Fibroblast of upper back skin (primary cell): ENCODE measurements at places on chromosomes 13 and 19.

GRCh38 chr19:46728208-46728607, 11.3 kb upstream of the PRKD2 start:
- DNase-seq: no peak

DNA sequence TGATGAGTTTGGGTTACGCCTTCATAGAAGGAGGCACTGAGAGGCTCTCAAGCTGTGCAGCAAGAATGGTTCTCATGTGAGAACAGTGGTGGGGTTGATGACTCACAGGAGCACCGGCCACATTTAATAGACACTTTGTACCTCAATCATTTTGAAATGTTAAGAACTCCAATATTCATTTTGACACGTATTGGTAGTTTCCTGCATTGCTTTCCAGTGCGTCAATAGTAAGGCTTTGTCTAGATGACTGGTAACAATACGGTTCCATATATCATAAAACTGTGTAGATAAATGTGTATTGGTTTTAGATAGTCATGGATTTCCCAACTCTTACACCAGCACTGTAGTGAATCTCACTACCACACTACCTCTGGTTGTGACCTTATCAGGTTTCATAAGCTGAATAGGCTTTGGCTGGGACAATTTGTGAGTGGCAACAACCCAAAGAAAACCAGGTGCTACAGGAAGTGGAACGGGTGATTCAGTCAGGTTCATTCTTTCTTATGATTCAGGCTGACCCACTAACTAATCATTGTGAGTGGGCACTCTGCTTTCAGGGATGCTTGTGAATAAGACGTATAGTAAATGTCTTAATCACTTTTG, 362.6 kb downstream of the KLF5 start:
- peak; percentile 35 for DNase-seq

GRCh38 chr13:58977085-58977484, 1186.6 kb downstream of the DIAPH3 start:
- no peak for DNase-seq

- peak; percentile 6 for DNase-seq
Measured at GRCh38 chr13:62294244-62294643, 878.6 kb upstream of the PCDH20 start.

DNA sequence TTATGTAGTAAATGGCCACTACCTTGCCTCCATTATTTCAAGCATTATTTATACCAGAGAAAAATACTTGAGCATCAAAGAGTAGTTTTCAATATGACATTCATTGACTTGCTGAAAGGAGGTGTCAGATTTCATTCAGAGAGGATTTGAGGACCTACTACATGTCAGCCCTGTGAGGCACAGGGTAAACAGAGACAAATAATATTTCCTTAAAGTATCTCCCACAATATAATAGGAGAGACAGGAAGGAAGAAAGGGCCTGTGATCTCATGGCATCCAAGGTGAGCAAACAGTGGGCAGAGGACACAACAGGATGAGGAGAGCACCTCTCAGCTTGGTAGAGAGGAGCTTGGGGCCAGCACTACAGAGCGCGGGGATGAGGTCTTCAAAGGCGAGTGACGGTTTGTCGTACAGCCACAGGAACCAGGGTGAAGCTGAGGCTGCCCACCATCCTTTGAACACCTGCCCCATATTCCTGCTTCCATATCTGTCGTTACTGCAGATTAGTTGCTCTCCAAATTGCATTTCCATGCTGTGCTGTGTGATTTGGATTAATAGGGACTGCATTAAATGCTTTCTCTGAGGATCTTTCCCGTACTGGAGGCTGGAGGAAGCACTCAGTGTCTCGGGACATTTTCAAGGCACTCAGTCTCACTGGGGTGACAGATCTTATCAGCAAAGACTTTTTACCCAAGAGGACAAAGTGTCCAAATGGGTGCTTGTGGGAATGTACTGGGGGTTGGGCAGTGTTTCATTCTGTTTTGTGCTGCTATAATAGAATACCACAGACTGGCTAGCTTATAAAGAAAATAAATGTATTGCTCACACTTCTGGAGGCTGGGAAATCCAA, 59.2 kb downstream of the GJA3 start:
- DNase-seq: no peak

DNA sequence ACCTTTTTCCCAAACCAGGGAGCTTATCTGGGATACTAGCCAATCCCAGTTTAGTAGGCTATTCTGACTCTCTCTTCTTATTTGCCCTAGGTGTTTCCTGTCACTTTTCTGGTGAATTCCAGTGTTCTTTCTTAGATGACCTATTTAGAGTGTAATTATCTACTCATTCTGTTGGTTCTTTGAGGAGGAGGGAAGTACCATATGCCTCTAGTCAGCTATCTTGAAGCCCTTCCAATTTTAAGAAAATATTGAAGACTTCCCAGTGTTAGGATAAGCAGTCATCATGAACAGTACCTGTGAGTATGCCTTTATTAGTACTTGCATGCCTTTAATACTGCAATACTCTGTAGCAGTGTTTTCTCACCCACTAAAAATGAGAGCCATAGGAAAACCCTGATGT, 724.3 kb upstream of the SLITRK1 start:
- DNase-seq: no peak

DNA sequence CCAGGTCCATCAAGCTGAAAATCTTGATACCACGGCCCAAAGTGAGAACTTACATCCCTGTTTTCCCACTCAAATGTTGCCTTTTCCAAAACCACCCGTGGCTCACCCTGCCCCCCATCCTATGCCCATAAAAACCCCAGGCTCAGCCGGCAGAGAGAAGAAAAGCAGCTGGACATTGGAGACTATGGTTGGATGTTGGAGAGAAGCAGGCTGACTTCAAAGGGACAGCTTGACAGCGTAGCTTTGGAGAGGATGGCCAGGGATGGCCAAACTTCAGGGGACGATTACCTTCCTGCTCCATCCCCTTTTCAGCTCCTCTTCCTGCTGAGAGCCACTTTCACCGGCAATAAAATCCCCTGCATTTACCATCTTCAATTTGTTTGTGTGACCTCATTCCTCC, 3.5 kb upstream of the ZNF792 start:
- no peak for DNase-seq

GRCh38 chr13:99548448-99548847, 47.2 kb downstream of the TM9SF2 start:
- no peak for DNase-seq

DNA sequence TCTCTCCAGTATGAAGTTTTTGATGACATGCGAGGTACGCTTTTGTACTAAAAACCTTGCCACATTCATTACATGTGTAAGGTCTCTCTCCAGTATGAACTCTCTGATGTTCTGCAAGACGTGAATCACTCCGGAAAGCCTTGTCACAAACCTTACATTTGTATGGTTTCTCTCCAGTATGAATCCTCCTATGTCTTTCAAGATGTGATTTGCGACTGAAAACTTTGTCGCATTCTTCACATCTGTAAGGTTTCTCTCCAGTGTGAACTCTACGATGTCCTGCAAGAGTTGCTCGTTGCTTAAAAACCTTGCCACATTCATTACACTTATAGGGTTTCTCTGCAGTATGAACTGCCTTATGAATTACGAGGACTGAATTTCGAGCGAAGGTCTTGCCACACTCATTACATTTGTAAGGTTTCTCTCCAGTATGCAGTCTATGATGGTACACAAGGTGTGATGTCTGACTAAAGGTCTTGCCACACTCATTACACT, 16.5 kb downstream of the ZNF320 start:
- DNase-seq: no peak

DNA sequence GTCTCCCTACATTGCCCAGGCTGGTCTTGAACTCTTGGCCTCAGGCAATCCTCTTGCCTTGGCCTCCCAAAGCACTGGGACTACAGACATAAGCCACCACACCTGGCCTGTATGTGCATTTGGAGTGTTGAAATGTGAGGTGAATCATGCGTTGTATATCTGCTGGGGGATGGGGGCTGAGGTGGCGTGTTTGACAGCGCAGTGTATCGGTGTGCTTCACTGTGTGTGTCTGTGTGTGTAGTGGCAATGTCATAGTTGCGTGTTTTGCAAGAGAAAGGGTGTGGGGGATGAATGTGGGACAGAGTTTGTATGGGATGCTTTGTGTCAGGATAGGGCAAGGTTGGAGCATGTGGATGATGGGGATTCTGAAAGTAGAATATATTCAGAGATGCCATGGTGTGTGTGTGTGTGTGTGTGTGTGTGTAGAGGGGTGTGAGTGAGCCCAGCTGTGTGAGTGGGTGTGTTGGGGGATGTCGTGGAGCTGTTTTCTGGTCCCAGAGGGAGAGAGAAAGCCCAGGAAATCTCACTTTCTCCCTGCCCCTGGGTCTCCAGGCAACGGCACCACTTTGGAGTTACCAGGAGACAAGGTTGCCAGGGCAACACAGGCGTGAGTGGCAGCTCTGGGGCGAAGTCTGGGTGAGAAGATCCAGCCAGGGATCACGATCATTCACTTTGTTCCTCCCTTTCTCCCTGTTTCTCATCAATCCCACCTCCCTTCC, 1.1 kb upstream of the SWSAP1 start:
- DNase-seq: no peak

- DNase-seq: no peak
Measured at GRCh38 chr13:48159401-48159800, 64.5 kb upstream of the MED4 start.

DNA sequence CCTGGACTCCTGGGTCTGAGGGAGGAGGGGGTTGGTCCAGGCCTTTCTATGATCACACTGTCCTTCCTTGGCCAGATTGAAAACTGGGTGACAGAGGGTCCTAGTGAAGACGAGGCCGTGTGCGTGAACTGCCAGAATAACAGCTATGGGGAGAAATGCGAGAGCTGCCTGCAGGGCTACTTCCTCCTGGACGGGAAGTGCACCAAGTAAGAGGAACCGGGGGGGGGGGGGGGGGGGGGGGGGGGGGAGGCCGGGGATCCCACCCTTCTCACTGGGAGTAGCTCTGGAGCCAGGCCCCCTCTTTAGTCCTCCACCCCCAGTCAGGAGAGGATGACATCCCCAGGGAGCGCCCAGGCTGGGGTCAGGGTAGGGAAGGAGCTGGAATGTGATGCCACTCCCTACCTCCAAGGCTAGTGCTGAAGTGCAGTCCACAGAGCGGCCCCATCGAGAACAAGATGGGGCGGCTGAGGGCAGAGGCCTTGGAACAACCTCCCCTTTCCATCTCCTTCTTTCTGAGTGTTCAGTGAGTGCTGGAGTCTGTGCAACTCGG, 19.4 kb downstream of the CNFN start:
- no peak for DNase-seq

GRCh38 chr19:3968556-3969434, 2.1 kb downstream of the DAPK3 start:
- DNase-seq: peak; percentile 100

DNA sequence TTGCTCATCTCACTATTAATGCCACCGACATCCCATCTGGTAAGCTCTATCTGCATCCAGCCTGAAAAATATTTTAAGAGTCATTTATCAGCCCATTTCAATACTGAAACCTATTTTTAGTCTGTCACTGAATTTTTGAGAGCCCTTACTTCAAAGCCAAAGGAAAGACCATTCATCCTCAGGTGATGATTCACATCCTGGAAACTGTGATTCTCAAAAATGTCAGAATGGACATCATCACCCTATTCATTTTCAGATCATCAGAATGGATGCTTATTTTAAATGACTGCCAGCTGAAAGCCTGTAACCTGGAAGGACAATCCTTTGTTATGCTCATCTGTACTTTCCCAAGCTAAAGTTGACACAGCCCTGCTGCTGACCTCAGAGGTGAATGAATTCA, 27.0 kb downstream of the TNFSF11 start:
- DNase-seq: peak; percentile 84

DNA sequence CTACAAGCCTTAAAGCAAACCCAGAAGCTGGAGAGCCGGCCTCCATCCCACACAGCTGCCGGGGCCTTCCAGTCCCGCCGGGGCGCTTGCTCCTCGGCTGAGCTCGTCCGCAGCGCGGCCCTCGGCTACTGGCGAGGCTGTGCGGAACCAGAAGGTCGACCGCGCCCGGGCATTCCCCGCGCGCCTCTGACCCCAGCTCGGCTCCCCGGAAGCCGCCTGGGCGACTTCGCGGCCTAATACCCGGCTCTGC, 863 bp downstream of the ANKRD10 start:
- DNase-seq: no peak

GRCh38 chr13:52706081-52706480, 33.5 kb downstream of the CNMD start:
- DNase-seq: peak; percentile 23

GRCh38 chr13:32642316-32642715, 56.1 kb downstream of the PDS5B start:
- no peak for DNase-seq

GRCh38 chr13:58687148-58687547, 1055.6 kb downstream of the PCDH17 start:
- DNase-seq: no peak

GRCh38 chr13:111401151-111401550, 80.7 kb downstream of the TEX29 start:
- DNase-seq: no peak

- peak; percentile 65 for DNase-seq
Measured at GRCh38 chr19:49937750-49938381, 8.6 kb upstream of the NUP62 start.

DNA sequence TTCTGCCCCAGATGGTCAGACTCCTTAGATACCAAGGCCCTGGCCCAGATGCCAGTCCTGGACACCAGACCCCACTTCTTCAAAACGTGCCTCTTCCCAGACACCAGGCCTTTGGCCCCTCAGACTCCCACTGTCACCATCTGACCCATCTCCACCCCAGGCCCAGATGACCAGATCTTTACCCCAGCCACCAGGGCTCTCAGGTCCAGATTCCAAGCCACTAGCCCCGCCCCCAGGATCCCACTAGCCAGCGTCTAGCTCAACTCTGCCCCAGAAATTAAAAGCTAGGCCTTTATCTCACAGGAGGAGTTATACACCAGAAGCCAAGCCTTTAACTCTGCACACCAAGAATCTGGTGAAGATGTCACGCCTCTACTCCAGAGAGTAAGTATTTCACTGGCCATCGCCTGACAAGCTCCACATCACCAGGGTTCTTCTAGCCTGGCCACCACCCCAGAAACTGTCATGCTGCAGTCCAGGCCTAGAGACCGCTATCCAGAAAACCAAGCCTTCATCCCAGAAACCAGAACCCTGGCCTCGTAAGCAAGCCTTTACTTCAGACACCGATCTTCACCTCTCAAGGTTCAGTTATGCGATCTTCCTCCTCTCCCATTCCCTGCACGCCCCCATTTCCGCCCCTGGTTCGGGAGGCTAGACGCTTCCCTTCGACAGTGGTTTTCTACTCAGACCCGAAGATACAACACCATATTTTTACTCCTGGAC, 595 bp downstream of the XAB2 start:
- DNase-seq: no peak

- no peak for DNase-seq
Measured at GRCh38 chr13:45289936-45290563, 50.9 kb downstream of the TPT1 start.

GRCh38 chr13:26378116-26378515, 124.2 kb downstream of the CDK8 start:
- DNase-seq: no peak
